Stimulated activated CD4-positive, alpha-beta T cell treated with anti-CD3 and anti-CD28 coated beads, TNF-alpha, amount 100 ng/mL, for 24 hours (primary cell): ENCODE measurements at places on chromosomes 1 and 21.

DNA sequence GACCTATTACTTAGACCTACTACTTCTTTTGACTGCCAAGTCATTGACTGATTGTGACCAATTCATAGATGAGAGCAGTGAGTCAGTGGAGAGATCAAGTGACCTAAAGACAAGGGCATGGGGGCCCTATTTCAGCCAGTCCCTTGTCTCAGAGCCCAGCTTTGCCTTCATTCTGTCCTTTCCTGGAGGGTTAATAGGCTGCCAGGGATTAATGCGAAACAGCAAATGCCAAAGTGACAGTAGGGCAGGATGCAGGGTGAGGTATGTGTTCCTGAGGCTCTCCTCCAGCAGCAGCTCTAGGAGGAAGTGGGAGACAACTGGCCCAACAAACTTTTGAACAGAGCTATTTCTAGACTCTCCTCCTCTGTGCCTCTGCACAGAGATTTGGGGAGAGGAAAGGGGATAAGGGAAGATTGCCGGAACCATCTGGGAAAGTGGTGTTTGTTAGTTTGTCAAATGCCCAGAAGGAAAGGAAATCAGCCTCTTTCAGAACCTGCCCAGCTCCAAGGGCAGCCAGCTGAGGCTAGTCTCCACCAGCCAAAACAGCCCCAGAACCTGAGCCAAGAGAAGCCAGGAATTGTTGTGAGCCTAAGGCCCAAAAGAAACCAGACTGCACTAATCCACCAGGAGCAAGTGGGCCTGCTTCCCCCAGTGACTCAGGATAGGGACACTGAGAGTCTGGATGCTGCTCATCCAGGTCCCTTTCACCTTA is 4.9 kb upstream of the S100A3 start:
- no peak for DNase-seq

DNA sequence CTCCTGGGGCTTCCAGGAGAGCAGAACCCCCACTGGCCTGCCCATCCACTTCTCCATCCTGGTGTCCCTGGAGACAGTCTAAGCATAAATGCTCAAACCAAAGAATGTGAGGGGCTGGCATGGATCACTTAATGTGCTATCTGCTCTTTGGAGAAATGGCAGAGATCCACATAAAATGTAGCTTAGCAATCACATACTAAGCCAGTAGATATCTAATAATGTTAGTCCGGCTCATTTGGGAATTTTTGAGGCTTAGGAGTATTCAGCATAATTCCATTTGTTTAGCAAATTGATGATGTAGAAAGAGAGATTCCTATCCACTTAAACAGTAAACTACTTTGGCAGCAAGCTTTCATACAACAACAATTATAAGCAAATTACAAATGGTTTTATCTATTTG is 90.7 kb downstream of the TENT5C start:
- DNase-seq, result no peak

GRCh38 chr1:36031441-36031840 is 52.5 kb upstream of the TEKT2 start:
- DNase-seq, result no peak

DNA sequence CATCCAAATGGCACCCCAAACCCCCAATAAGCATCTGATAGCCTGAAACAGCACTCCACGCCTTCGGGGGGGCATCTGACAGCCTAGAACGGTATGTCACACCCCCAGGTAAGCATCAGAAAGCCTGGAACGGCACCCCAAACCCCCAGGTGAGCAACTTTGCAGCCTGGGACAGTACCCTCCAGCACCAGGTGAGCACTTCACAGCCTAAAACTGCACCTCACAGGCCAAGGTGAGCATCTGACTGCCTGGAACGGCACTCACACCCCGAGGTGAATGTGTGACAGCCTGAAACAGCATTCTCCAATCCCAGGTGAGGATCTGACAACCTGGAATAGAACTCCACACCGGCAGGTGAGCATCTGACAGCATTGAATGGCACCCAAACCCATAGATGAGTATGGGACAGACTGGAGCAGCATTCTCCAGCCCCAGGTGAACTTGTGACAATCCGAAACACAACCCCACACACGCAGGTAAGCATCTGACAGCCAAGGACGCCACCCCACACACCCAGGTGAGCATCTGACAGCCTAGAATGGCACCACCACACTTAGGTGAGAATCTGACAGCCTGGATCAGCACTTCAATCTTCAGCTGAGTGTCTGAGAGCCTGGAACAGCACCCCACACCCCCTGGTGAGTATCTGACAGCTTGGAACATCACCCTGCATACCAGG is 18.3 kb upstream of the MMEL1 start:
- DNase-seq, result no peak

GRCh38 chr1:150695561-150695960 is 1.4 kb downstream of the GOLPH3L start:
- DNase-seq, result no peak

GRCh38 chr1:200107004-200107470 is 79.5 kb downstream of the NR5A2 start:
- no peak for DNase-seq

GRCh38 chr1:169844941-169845608 is 48.6 kb downstream of the SCYL3 start:
- no peak for DNase-seq

GRCh38 chr1:28796352-28797211 is 15.4 kb upstream of the OPRD1 start:
- DNase-seq, result no peak

DNA sequence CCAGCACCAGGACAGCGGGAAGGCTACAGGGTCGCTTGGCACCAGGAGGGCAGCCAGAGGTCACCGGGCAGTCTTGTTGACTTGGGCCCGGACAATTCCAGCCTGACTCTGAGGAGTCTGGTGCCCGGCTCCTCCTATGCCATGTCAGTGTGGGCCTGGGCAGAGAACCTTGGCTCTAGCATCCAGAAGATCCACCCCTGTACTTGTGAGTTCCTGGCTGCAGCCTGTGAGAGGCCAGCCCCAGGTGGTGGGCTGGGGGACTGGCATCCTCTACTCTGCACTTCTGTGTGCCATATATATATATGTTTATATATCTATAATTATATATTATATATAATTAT is 11.6 kb upstream of the PTPN7 start:
- no peak for DNase-seq

DNA sequence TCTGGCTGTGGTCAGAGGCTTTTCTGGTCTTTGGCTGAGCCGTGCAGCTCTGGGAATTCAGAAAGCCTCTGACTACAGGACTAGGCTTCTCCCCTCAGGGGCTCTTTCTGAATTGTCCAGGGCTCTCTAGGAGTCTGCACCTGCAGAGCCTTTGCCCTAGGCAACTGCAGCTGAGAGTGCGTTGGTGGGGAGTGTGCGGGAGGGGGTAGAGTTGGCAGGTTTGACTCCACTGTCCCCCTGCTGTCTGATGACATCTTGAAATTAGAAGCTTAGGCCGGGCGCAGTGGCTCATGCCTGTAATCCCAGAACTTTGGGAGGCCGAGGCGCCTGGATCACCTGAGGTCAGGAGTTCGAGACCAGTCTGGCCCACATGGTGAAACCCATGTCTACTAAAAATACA is 32.9 kb downstream of the KIAA1614 start:
- no peak for DNase-seq

DNA sequence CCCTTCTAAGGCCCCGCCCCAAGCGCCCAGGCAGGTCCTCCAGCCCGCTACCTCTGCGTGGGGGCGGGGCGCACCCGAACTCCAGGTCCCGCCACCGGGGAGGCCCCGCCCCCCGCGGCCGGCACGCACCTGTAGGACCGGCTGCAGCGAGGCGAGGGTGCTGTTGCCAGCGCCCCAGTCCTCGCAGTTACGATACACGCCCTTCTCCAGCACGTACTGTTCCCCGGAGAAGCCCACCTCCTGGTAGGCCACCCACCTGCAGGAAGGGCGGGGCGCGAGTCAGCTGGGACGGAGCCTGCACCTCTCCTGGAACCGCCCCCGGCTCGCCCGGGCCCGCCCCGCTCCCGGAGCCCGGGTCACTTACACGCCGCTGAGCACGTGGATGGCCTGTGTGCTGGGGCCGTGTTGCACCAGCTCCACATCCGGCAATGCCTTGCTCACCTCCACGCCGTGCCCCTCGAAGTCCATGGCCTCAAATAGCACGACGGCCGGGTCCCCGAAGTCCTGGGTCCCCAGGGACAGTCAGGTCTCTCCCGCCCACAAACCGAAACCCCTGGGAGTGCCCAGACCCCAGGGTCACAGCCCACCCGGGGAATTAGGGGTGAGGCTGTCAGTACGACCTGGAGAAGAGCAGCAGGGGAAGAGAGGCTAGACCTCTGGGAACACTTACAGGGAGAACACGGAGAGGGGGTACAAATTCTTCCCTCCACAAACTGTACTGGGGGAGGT is 17.3 kb downstream of the CRYBG2 start:
- peak; percentile 64 for DNase-seq

DNA sequence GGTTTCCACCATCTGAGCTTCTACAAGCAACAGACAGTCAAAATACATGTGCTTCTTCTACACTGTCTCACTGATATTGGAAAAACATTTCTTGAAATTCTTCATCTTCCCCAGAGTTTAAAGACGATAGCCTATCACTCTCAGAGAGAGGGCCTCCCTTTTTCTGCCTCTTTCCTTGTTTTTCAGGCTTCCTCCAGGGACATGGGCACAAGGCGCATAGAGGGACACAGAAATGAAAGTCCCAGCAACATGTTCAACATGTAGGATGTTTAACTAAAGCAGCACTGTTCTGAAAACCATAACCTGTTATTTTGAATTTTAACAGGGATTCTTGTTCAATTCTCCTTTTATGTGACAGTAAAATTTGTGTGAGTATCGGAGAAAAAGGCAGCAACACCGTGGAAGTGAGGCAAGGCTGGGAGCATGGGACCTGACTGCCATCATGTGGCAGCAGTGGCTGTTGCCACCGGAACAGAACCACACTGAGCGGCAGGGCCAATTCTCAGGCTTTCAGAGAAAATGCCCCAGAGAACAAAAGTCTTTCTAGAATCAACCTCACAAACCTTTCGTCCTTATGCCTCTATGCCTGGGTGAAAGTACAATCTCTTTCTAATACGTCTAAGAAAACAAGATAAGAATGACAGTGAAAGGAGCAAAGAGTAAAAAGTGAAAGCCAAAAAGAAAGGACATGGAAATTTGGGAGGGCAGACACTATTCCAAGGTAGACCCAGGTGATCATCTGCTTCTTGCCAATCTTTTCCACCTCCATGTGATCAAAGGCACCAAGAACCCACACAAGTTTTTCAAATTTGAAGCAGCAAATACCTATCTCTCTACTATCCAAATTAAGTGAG is 54.5 kb downstream of the PCNX2 start:
- no peak for DNase-seq

- no peak for DNase-seq
Measured at GRCh38 chr1:220291580-220291979, 19.3 kb upstream of the RAB3GAP2 start.

DNA sequence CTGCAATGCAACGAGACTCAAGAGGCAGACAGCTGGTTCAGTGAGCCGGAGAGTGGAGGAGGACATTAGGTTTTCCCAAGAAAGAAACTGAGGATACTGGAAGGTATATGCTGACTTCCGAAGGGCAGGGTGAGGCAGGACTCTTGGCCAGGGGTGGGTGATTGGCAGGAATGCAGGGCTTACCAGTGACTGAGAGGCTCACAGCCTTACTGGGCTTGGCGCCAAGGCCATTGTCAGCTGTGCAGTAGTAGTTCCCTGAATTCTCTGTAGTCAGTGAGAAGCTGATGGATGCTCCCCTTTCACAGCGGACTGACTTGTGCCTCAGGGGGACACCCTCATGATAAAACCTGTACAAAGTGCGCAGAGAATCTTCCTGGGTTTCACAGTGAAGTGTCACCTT is 9.6 kb downstream of the FCRL5 start:
- DNase-seq, result no peak

- no peak for DNase-seq
Measured at GRCh38 chr1:82227306-82228095, 426.8 kb downstream of the ADGRL2 start.

DNA sequence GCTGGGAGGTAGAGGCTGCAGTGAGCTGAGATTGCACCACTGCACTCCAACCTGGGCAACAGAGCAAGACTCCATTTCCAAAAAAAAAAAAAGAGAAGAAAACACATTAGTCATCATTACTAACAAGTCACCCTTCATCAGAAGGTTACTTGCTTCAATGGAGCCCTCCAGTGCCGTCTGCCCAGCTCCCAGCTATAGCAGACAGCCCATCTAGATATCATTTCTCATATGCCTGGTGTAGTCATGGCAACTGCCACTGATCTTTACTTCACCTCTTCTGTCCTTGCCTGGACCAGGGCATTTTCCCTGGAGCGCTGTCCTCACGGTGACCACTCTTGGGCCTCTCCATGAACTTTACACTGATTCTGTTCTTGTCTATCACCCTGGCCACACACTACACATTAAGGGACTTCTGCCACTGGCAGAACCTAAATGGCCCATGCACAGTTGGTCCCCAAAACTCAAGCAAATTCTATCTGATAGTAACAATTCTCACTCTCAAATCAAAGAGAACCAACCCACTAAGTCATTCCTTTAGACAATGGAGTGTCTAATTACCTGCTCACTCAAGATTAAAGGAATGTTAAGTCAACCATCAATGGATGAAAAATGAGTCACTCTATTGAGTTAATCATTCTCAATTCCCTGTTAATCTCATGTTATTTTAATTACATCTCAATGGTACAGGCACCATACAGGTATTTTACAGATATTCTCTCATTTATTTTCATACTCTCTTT is 12.9 kb downstream of the GPA33 start:
- no peak for DNase-seq

GRCh38 chr1:175888996-175889395 is 145.6 kb upstream of the TNR start:
- DNase-seq, result no peak

DNA sequence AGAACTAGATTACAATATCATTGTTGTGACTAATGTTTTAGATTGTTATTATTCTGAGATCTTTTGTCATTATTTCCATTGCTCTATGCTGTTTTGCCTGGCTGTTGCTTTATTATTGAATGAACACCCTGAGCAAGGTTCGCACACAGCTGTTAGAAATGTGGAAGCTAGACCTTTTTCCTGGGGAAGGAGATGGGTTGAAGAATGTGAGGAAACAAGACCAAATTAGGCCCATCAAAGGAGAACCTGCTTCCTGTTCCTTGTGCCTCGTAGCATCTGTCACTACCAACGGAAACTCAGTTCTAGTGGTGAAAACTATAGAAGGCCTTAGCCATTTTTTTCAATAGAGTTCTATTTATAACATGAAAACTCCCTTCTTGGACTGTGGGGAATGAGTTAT is 68.7 kb downstream of the RGL1 start:
- DNase-seq, result no peak

GRCh38 chr1:197356723-197357533 is 88.9 kb downstream of the CRB1 start:
- no peak for DNase-seq

GRCh38 chr21:20627594-20627993 is 370.6 kb upstream of the NCAM2 start:
- DNase-seq, result no peak
